Hematopoietic multipotent progenitor cell treated with erythropoietin and hydrocortisone succinate and interleukin-3 and kit ligand, for 8 days (in vitro differentiated cells): ENCODE measurements at places on chromosomes 5 and 9.

DNA sequence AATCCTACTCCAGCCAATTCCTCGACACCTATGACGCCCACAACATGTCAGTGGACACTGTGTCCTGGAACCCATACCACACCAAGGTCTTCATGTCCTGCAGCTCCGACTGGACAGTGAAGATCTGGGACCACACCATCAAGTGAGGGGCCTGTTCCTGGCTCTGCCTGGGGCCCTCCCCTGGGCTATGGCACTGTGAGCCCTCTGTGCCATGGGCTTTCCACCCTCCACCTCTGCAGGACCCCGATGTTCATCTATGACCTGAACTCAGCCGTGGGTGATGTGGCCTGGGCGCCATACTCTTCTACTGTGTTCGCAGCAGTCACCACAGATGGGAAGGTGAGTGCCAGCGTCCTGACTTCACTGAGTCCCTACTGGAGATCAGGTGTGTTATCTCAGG is 8.4 kb downstream of the ENHO start:
- DNase-seq, result no peak

- DNase-seq, result peak; percentile 24
These were observed 19.9 kb upstream of the SUSD1 start for GRCh38 chr9:112194969-112195431.

DNA sequence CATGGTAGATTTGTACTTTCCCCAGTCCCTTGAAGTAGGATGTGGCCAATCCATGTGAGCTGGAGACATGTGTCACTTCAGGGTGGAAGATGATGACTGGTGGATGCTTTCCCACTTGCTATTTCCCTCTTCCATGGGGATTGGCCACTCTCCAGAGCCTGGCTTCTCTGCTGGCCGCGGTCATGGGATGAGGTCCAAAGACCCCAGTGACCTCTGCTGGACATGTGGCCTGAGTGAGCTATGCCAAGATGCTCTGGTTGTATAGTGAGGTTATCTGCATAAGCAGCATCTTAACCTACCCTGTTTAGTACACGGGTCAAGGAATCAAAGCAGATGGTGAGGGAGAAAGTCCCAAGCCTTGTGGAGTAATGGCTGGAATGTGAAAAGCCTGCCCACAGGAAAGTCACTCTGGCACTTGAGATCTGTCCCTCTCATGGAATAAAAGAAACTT is 47.1 kb downstream of the SH3PXD2B start:
- DNase-seq, result no peak

DNA sequence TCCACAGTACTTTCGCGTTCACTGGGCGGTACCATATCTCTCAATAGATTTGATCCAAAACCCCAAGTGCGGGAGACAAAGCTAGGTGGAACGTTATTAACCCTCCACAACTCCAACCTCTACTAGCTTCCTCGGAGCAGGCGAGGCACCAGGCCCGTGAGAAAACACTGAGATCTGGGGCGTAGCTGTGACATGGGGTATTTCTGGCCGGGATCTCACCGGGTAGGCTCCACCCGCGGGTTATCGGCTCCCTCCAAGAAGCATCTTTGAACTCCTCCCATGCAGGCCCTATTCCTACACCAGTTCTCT is 350 bp upstream of the SLC25A46 start:
- DNase-seq, result no peak

GRCh38 chr5:96661855-96662724 is at the start of gene CAST:
Gene CAST (plus strand): TSS chr5:96662376. CDS start chr5:96662423, 47 bp downstream.
- peak; percentile 82 for DNase-seq

GRCh38 chr9:5760338-5760737 is 72.6 kb downstream of the ERMP1 start:
- no peak for DNase-seq

GRCh38 chr9:107390279-107390678 is 99.3 kb downstream of the KLF4 start:
- DNase-seq, result no peak

- DNase-seq, result no peak
These were observed 28.5 kb downstream of the SPINK5 start for GRCh38 chr5:148091991-148092964.

- peak; percentile 9 for DNase-seq
These were observed 48.2 kb upstream of the ZNF169 start for GRCh38 chr9:94210616-94211603.

GRCh38 chr5:135503871-135504270 is 31.9 kb downstream of the NEUROG1 start:
- DNase-seq, result no peak

DNA sequence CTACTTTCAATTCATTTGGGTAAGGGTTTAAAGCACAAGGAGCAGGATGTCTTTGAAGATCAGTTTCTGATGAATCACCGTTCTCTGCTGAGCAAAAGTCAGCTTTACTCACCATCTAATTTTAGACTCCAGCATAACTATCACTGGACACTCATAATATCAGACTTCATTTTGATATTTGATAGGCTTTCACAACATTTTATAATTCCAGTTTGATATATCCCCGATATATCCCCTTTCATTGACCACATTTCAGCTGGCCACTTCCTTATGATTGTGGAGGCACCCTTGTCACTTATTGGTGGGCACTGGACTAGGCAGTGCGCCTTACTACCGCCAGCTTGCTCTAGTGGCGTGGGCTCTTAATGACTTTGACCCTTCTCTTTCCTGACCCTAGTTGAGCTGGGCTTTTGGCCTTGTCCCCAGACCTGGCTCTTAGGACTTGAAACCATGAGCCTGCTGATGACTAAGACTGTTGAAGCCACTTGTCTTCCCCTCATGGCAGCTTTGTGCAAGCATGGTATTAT is 46.8 kb downstream of the CYSTM1 start:
- no peak for DNase-seq

GRCh38 chr5:172603251-172603806 is 37.7 kb upstream of the NEURL1B start:
- DNase-seq, result no peak

GRCh38 chr9:133251773-133252172 is 23.2 kb downstream of the ABO start:
- DNase-seq, result no peak

- DNase-seq, result no peak
These were observed 12.1 kb downstream of the JAK2 start for GRCh38 chr9:4997196-4997595.

- DNase-seq, result no peak
These were observed 24.7 kb upstream of the ACOT12 start for GRCh38 chr5:81418606-81419005.

GRCh38 chr5:149414405-149415065 is 35.4 kb upstream of the IL17B start:
- no peak for DNase-seq

- DNase-seq, result no peak
These were observed 26.9 kb downstream of the DAP start for GRCh38 chr5:10734037-10734709.

GRCh38 chr5:6819521-6819920 is 106.3 kb downstream of the TENT4A start:
- DNase-seq, result no peak

GRCh38 chr5:164202338-164202737 is 696.9 kb downstream of the MAT2B start:
- no peak for DNase-seq

DNA sequence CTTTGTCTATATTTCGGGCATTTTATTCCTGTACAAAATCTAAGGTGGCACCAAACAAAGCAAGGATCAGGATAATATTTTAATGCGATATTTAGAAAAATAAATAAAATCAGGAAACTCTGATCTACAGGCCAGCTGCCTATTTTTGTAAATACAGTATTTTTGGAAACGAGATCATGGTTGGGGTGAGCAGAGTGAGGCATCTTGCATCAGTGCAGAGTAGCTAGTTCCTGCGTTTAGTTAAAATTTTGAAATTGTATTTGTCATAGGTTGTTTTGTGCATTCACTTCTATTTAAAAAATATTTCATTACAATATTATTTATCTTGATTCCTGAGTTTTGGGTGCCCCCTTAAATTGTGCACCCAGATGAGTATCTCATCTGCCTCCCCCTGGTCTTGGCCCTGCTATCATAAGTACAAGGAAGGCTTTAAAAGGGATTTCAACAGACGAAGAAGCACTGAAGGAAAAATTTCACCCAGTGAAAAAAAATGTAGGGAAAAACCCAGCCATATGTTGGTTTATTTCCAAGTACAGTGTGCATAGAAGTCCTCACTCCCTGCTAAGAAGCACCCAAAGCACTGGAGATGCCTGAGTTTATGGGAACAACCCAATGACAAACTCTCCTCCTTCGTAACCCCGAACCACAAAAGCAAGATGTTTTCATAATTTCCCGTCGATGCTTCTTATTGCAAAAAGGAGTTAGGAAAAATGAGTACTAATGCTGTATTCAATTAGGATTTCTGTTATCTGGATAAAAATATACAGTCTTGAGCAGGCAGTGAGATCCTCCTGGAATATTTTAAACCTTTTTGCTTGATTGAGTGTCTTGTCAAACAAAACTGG is 304.7 kb upstream of the CLINT1 start:
- DNase-seq, result no peak

GRCh38 chr5:31427724-31428309 is 104.1 kb downstream of the DROSHA start:
- no peak for DNase-seq

- DNase-seq, result no peak
These were observed 1.0 kb upstream of the CORO2A start for GRCh38 chr9:98193336-98193944.

DNA sequence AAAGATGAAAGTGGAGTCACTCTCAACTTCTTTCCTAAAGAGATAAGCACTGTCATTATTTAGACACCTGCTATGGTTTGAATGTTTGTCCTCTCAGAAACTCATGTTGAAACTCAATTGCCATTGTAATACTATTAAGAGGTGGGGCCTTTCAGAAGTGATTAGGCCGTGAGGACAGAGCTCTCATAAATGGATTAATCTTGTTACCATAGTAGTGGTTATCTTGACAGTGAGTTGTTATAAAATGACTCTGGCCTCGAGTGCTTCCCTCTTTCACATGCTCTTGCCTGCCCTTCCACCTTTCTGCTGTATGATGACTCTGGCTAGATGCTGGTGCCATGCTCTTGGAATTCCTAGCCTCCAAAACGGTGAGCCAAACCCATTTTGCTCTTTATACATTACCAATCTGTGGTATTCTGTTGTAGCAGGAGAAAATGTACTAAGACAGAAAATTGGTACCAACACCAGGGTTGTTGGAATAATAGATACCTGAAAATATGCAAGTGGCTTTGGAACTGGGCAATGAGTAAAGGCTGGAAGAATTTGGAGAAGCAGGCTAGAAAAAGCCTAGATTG is 38.0 kb downstream of the GDA start:
- no peak for DNase-seq

GRCh38 chr9:111983484-111983908 is 86.9 kb downstream of the UGCG start:
- no peak for DNase-seq

- DNase-seq, result no peak
These were observed 10.9 kb downstream of the PTCH1 start for GRCh38 chr9:95505717-95506427.

DNA sequence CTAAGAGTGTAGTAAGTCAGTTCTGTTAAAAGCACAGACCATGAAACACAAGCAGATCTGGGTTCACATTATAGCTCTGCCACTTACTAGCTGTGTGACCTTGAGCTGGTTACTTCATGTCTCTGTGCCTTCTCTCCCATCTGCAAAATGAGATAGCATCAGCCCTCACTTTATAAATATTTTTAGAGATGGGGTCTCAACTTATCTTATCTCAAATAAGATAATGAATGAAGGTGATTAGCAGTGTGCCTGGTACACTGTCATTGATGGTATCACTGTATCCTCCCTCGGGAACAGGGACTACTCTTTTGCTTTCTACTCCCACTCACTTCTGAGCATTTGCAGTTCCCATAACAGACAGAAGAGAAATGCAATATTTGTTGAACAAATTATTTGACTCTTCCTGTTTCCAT is 52.4 kb downstream of the GALNT10 start:
- DNase-seq, result no peak

DNA sequence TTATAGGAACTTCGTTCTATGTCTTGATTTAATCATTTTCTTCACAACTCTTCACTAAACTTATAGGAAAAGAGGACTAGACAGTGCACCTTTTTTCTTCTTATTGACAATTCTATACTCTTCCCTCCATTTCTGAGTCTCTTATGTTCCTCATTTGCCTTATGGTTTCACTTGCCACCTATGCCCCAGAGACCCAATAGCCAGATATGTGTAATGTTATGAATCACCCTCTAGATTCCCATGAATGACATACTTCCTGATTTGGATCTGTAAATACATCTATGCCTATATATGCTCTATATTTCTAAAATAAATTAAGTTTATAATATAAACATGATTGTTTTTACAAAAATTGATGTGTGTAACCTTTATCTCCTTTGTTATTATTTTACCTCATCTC is 514.1 kb upstream of the MEF2C start:
- DNase-seq, result peak; percentile 10

DNA sequence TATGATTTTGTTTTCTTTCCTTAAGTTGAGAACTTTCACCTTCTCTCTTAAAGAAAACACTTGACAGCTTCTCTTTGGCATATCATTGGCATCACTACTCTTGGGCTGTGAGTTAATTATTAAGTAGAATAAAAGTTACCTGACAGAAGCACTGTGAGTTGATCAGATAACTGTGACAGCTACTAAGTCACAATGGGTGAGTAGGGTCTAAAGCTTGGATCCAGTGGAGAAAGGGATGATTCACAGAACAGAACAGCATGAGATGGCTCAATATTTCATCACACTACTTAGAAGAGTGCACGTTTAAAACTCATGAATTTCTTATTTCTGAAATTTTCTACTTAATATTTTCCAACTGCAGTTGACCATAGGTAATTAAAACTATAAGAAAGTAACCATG is 268.5 kb upstream of the NMUR2 start:
- DNase-seq, result no peak

DNA sequence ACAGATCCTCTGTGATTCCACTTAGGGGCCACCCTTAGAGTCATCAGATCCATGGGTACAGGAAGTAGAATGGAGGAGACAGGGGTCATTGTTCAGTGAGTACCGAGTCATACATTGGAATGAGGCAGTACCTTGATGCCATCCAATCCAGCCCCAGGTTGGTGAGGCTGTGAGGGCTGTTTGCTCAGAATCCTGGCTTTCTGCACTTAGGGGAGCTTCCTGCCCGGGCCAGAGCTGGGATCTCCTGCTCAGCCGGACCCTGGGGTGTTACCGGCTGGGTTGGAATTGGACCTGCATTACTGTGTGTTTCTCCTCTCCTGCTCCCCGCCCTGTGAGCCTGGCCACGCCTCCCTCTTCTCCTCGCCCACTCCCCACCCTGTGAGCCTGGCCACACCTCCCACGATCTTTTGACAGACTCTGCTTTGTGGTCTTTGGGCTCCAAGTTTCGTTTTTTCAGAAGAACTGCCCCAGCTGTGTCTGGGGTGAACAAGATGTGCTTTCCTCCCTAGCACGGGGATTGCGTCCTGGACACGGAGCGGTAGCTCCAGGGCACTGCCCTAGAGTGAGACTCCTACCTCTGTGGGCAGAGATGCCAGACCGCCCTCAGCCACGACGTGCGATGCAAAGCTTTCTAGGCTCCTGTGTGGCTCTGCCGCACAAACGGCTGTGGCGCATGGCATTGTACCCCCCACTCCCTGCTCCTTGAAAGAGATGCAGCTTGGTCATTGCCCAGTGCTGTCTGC is 15.4 kb downstream of the TRAF2 start:
- DNase-seq, result no peak
